COR-L47 (cell line): ENCODE measurements at places on chromosomes 5 and 9.

DNA sequence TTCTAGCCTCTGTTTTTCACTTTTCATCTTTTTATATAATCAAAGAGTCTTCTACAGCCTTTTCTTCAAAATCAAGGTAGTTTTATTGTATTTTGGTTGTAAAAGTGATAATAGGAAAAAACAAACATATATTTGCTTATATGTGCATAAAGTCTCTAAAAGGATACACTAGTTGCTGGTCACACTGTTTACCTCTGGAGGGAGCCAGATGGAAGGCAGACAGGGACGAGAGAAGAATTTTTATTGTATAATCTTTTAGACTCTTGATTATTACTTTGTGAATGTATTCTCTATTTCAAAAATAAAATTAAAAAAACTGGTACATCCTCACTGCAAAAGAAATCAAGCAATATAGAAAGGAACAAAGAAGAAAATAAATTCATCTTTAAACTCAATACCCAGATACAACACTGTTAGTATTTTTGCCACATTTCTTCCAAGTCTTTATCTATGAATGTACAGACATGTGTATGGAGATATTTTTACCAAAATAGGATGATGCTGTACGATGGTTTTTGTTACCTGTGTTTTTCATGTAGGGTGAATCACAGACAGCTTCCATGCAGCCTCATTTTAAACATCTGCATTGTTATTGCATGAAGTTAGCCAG lies 6.1 kb upstream of the RNF183 start:
- DNase-seq, result no peak

- DNase-seq, result no peak
Observed at GRCh38 chr5:142016556-142016955, 3.7 kb upstream of the GNPDA1 start.

DNA sequence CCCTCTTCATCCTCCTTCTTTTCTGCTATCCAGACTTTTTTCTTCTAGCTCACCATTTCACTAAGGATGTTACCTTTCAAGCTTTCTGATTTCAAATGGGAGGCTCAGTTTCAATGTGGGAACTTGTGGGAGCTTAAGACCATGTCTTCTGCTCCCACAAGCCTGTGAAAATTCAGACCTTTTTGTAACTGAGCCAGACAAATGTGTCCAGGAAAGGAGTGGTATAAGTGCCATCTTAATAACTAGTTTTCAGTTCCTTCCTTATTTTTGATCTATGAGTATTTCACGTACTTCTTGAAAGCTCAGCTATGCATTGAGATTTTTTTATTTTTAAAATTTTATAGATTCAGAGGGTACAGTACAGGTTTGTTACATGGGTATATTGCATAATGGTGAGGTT lies 4.6 kb upstream of the ERCC6L2 start:
- DNase-seq, result no peak

DNA sequence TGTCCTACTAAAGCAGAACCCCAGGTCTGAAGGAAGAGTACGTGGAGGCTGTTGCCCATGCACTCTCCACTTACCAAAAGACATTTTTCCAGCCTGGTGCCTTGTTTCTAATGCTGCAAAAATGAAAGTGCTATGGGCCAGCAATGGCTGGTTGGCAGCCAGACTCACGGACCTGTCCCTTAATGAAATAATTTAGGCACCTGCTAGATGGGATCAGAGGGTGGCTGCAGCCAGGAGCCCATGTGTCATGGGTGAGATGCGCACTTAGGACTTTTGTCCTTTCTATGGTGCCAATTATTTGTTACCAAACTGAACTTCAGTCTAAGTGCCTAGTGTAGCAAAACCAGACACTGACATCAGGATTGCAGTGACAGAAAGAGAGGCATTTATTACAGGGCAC lies 276.3 kb downstream of the YTHDC2 start:
- no peak for DNase-seq

GRCh38 chr5:1390861-1391600 lies 46.1 kb upstream of the CLPTM1L start:
- DNase-seq, result peak; percentile 77

GRCh38 chr5:77333036-77333435 lies 122.6 kb downstream of the PDE8B start:
- no peak for DNase-seq

- peak; percentile 15 for DNase-seq
Observed at GRCh38 chr9:34578241-34579103, 11.1 kb downstream of the CNTFR start.

DNA sequence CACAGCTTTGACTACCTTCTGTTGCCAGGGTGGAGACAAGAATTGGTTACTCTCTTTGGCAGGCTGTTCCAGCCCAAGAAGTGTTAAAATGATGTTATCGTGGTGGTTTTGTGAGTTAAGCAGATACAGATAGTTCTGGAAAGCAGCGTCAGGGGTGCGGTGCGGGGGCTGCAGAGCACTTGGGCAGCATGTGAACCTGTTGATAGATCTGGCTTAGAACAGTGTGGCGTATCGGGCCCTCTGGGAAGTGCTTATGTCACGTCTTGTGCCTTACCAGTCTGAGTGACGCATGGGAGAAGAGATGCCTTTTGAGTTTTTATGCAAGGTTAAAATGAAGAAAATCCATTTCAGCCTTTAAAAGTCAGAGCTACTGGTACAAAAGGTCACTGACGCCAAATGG lies 152.5 kb downstream of the PRKACG start:
- no peak for DNase-seq

GRCh38 chr5:125310749-125311148 lies 564.3 kb upstream of the ZNF608 start:
- DNase-seq, result no peak

- no peak for DNase-seq
Observed at GRCh38 chr5:149518620-149519019, 32.6 kb downstream of the CSNK1A1 start.

DNA sequence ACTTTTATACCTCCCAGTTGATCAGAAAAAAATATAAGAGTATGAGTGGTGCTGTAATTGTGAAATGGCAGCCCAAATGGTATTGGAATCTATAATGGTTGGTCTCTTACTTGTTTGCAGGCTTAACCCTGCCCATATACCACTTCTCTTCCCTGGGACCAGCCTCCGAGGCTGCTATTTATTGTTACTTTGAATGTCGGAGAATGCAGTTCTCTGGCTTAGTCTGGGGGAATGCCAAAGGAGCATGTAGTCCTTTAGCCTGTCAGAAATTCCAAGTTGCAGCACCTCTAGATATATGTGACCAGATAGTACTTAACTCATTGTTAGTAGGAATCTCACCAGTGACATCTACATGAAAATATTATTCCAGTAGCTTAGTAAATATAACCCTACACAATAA lies 47.5 kb downstream of the SLC44A1 start:
- no peak for DNase-seq

DNA sequence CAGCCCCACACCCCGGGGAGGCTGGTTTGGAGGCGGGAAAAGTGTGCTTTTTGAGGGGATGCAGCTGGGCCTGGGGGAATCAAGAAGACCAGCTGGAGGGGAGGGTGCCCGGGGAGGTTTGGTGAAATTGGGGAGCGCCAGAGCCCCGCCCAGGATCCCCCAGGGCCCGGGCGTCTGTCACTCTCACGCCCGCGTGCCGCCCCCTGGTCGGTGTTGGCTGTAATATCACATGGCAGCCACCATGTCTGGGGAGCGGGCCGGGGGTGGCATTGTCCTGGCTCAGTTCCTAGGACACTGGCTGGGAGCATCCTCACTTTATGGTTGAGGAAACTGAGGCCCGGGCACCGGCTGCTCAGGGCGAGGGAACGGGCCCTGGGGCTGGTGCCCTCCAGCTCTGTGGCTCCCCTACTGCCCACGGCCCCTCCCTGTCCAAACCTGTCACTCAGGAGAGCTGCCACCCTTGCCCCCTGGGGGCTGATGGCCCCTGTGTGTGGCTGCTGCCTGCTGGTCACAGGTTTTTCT lies 27.5 kb downstream of the ASS1 start:
- no peak for DNase-seq

GRCh38 chr5:133467826-133468463 lies 144.4 kb downstream of the FSTL4 start:
- DNase-seq, result peak; percentile 93

DNA sequence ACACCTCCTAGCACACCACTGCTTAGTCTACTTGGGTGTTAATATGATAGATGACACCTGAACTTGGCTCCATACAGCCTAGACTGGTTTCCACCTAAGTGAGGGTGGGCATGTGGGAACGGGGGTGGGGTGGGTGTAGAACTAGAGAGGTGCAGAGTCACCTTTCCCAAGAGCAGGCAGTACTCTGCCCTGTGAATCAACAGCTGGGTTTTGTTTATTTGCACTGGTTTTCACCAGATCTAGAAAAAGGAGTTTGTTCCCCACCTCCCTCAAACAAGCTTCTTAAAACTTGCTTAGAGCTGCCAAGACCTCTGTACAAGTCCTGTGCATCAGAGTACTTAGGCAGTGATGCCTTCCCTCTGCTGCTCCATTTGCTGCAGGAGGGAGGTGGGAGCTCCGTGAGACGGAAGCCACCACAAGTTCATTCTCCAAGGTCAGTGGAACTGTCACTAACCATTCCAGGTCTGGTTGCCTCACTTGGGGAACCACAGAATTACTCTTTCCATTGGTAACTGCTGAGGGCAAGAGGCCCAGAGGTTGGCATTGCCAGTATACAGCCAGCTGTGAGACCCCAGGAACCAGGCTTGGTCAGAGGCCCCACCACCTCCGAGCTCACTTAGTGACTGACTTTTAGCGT lies 163.5 kb downstream of the NR3C1 start:
- no peak for DNase-seq

DNA sequence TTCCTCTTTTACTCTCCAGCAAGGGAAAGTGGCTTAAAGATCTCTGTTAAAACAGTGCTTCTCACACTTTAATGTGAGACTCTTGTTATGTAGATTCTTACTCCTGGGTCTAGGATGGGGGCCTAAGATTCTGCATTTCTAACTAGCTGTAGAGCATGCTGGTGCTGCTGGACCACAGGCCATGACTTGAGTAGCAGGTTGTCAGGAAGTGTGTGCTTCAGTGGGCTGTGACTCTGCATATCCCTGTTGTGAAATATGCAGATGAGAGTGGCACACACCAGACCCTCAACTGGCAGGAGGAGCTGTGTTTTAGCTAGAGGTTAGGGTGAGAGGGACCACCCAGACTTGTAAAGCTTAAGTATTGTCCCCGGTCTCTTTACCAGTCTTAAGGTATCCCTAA lies 191.1 kb upstream of the DMRT1 start:
- DNase-seq, result no peak

DNA sequence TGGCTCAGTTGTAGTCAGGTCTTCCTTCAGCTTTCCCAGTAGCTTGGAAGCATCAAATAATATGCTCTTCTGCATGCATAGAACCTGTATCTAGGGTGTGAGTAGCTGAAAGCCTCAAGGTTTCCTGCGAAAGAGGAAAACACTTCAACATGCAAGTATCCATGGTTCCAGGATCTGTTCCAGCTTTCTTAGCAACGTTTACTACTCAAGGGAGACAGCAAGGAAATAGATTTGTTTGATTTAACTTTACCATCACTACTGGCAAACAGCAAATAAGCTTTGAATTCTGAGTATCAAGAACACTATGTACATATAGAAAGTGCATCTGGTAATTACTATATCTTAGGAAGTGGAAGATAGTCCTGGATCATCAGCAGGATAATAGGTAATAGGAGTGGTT lies 341.0 kb downstream of the PRR16 start:
- DNase-seq, result no peak

GRCh38 chr5:135127439-135128240 lies 93.6 kb upstream of the PITX1 start:
- no peak for DNase-seq

GRCh38 chr9:127209948-127210640 lies 54.5 kb upstream of the GARNL3 start:
- no peak for DNase-seq

DNA sequence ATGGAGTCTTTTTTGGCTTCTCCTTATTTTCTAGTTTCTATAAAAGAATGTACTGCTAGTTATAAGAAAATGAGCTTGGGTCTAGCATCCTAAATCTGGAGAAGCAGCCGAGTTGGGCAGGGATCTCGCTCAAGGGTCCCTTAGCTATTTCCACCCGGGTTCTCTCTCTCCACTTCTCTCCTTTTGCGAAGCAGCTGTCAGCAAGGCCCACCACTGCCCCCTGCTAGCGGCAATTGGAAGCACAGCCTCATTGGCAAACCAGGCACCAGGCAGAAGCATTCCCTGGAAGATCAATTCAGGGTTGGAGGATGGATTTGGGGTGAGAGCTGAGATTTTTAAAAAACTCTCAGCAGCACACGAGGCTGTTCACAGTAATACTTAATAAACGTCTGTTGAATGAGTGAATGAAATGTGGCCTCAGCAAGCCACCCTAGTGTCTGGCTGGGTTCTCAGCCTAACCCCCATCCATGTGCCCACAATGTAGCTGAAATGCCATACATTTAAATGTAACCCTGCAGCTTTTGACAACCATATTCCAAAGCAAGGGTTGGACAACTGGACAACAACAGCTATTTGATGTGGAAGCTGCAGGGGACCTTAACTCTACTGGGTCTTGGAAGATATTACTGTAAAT lies 34.6 kb upstream of the TNIP1 start:
- DNase-seq, result peak; percentile 44

- no peak for DNase-seq
Observed at GRCh38 chr5:147382776-147383175, 127.1 kb downstream of the DPYSL3 start.

- DNase-seq, result no peak
Observed at GRCh38 chr9:4760122-4760521, 19.1 kb upstream of the AK3 start.

DNA sequence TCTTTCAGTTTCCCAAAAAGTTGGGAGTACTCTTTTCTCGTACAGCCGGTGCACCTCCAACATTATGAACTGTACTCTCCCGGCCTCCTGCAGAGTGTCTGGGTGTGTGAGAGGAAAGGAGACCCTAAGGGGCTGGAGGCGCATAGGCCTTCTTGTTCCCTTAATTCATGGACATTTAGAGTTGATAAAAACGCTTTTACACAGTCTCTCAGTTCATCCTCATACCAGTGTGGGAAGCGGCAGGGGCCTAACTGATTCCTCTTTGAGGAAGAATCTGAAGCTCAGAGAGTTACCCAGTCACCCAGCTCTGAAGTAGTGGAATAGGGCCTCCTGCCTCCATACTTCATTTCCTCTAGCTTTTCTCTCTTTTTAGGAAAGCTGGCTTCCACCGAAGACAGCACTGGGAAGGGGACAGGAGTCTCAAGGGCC lies 3.3 kb downstream of the MCIDAS start:
- no peak for DNase-seq

- no peak for DNase-seq
Observed at GRCh38 chr9:36576866-36577265, 4.2 kb downstream of the MELK start.

GRCh38 chr9:86637515-86637914 lies 283.3 kb upstream of the TUT7 start:
- no peak for DNase-seq

DNA sequence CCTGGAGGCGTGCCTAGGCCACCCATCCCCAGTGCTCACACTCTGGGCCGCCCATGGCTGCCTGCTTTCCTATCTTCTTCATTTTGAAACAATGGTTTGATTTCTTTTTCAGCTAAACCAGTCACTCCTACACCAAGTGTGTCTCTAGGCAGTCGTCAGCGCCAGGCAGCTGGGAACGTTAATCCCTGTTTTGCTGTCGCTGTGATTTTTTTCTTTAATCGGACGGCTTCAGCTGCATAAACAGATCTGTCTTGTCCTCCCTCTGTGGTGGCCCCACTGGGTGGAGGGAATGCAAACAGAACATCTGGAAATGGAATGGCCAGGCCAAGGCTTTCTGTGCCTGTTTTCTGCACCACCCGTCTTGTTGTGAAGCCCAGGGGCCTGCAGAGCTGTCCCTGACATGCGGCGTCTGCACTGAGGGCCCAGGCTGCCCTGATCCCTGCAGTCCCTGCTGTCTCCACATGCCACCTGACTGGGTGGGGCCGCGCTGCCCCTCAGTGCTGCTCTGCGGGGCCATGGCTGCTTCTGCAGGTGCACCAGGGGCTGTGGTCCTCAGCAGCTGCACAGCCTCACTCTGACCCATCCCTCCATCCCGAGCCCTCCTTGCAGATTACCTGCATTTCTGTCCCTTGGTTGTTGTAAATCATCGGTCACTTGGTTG lies 51.5 kb downstream of the WNK2 start:
- no peak for DNase-seq
